Smooth muscle cell of the pulmonary artery (primary cell): ENCODE measurements at places on chromosomes 7 and 10. TPM values are rescaled to one million over a fixed set of nuclear protein-coding genes. Genes with fewer than 3 reads are reported as not detected.

CYP3A4 gene
- total RNA-seq: not detected in 2 replicates

TEX47 gene
- total RNA-seq: not detected in 2 replicates

IFIT2 gene
- total RNA-seq: 3.9 and 9.5 TPM in 2 replicates

AGMO gene
- 0.10 and 5.5 TPM in 2 replicates for total RNA-seq

MRC1 gene
- under 0.01 TPM in 1 of 2 replicates, not detected in the other for total RNA-seq

TUBB8 gene
- total RNA-seq: not detected in 2 replicates

KEL gene
- total RNA-seq: 0.13 TPM in 1 of 2 replicates, not detected in the other

NODAL gene
- not detected in 2 replicates for total RNA-seq

GSTO2 gene
- total RNA-seq: 1.8 and 4.6 TPM in 2 replicates

CFAP43 gene
- total RNA-seq: 0.23 and 0.52 TPM in 2 replicates

CNOT4 gene
- 17.5 and 23.3 TPM in 2 replicates for total RNA-seq

TDRD1 gene
- 0.13 and 1.2 TPM in 2 replicates for total RNA-seq

GPR141 gene
- not detected in 2 replicates for total RNA-seq

MACC1 gene
- 0.39 and 0.50 TPM in 2 replicates for total RNA-seq

NPFFR1 gene
- not detected in 2 replicates for total RNA-seq

NOLC1 gene
- 20.2 and 28.0 TPM in 2 replicates for total RNA-seq

PNLIPRP3 gene
- not detected in 2 replicates for total RNA-seq

SERPINE1 gene
- 1,589 and 2,809 TPM in 2 replicates for total RNA-seq

NEUROG3 gene
- total RNA-seq: not detected in 2 replicates

CYP2C19 gene
- total RNA-seq: not detected in 2 replicates

ECHDC3 gene
- 2.1 and 4.4 TPM in 2 replicates for total RNA-seq

ANAPC16 gene
- total RNA-seq: 50.8 and 53.4 TPM in 2 replicates

PCLO gene
- total RNA-seq: 0.03 and 0.07 TPM in 2 replicates

CAMK2B gene
- total RNA-seq: 0.26 and 0.63 TPM in 2 replicates

ABHD11 gene
- 6.5 and 7.5 TPM in 2 replicates for total RNA-seq

C7orf33 gene
- not detected in 2 replicates for total RNA-seq

SPDYE17 gene
- total RNA-seq: not detected in 2 replicates

STN1 gene
- total RNA-seq: 28.6 and 29.4 TPM in 2 replicates

ETV1 gene
- 22.8 and 33.4 TPM in 2 replicates for total RNA-seq

SDK1 gene
- total RNA-seq: 0.07 and 0.78 TPM in 2 replicates

PRKCQ gene
- total RNA-seq: 0.03 TPM in 1 of 2 replicates, not detected in the other

ARMC3 gene
- not detected in 2 replicates for total RNA-seq

ARL5B gene
- 13.3 and 14.6 TPM in 2 replicates for total RNA-seq

ZNF425 gene
- 2.5 and 3.7 TPM in 2 replicates for total RNA-seq

CUZD1 gene
- 0.30 and 0.52 TPM in 2 replicates for total RNA-seq

ITIH5 gene
- 3.6 and 24.9 TPM in 2 replicates for total RNA-seq

CDHR1 gene
- under 0.01 and 0.20 TPM in 2 replicates for total RNA-seq

FAM25G gene
- total RNA-seq: not detected in 2 replicates
